ENCODE measurements at places on chromosomes 5 and 9.

- DNase-seq = no peak
Observed at GRCh38 chr5:93612855-93613243, 29.8 kb downstream of the NR2F1 start.

DNA sequence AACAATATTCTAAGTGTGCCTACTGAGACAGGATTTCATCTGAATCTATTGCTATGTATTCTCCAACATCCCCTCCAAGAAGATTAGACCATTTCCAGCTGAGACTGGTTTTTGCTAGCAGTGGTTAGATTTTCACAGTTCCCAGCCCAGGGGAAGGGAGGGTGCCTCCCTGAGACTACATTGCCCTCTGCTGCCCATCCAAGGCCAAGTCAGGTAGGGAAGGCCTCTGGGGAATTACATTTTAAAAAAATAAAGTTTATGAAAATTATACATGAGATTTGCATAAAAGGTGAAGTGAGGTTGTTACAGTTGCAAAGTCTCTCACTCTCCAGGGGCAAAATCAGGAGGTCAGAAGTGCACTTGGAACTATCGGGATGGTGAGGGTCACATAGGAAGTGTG, 28.0 kb upstream of the SYK start:
- no peak for DNase-seq

GRCh38 chr5:126358525-126358924, 64.7 kb upstream of the GRAMD2B start:
- DNase-seq = no peak

- no peak for DNase-seq
Observed at GRCh38 chr5:179998485-179998884, 73.1 kb downstream of the RNF130 start.

DNA sequence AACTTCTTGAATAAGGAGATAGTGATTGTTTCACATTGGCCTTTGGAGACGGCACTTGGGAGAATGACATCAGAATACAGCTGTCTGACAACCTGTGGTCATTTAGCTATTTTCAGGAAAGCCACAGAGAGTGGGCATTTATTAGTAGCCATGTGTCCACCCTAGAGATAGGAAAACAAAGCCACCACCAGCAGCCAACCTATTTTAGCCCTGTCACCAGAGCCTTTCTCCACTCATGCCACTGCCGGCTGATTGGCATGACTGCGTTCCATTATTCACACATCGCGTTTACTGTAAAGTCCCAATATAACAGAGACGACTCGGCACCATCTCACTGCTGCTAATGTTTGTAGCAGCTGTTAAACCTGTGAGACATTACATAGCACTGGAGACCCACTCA, 330.1 kb downstream of the NDUFS4 start:
- DNase-seq = no peak

DNA sequence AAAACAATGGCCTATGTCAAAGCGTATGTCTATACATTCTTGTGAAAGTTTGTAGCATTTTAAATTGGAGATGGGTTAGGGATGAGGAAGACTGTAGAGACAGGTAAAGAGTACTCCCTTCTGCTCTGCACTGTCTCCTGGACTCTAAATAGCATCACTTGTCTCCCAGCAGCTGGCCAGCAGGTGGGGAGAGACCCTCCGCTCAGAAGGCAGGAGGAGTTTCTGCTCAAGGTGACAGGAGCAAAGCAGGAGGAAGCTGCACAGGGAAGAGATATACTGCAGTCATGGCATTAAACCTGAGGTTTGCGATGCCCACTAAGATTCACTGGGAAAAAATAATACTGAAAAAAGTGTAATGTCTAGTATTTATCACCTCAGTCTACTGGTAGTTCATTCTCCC, 10.7 kb upstream of the ASTN2 start:
- no peak for DNase-seq

- DNase-seq = peak; percentile 68
Observed at GRCh38 chr9:35341585-35341984, 148.3 kb upstream of the RUSC2 start.

DNA sequence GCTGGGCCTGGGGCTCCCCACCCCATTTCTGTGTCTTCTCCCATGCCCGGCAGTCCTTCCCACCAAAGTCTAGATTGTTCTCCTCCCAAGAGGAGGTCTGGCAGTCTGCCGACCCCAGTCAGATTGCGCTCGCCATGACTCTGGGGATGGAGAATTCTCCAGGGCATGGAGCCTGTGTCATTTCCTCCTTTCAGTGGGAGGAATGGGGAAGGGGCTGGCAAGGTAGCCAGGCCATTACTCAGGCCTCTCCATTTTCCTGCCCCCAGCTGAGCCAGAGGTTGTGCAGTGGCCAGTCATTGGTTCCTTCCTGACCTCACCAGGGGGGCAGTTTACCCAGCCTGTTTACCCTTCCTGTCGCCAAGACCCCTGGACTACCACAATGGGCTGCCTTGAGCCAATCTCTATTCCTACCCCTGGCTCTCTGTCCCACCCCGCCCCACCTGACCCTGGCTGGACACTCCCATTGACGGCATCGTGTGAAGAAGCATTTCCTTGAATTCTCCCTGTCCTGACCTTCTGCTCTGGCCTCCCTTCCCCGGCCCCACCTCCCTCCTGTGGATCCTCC, 628 bp downstream of the SYNPO start:
- DNase-seq = peak; percentile 50

DNA sequence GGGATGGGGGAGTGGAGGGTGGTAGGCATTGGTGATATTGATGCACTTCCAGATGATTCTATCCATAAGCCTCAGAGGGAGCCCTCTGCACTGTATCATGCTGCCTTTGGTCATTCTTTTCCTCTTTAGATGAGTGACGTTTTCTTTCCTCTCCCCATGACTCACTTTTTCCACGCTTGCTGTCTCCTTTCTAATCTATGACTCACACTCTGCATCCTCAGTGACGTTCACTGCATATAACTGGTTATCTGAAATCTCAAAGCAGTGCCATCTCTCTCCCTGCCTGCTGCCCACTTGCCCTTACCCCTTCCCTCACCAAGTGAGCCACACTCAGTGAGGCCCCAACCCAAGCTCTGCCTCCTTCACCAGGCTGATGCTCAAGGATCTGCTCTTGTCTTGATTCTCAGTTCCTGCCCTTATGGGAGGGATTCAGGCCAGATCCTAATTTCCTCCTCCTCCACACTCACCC, 31.6 kb downstream of the PTGS1 start:
- peak; percentile 91 for DNase-seq

DNA sequence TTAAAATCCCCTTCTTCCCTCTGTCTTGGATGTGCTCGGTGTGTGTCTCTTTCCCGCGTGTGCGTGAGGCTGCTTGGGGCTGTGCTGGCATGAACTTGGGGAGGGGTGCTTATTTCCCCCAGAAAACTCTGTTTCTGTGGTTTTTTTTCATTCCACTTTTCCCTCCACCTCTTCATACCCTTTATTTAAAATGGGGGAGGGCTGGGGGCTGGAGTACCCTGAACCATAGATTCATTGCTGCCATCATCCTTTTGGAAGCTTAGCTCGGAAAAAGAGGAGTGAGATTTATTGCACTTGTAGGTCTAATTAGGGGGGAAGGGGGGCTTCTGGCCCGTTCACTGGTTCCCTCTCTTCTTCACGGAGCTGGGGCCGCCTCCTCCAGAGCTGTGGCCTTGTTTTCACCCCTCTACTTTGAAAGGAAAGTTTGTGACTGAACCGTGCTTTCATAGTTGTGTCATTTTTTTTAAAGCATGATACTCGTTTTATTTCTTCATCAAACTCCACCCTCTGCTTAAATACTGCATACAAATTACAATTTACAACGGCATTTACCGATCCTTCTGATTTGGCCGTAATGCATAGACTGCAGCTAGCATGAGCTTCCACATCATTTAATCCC, 2.9 kb downstream of the NR2F1 start:
- DNase-seq = no peak

GRCh38 chr5:154053468-154053867, 14.7 kb downstream of the MFAP3 start:
- DNase-seq = no peak

DNA sequence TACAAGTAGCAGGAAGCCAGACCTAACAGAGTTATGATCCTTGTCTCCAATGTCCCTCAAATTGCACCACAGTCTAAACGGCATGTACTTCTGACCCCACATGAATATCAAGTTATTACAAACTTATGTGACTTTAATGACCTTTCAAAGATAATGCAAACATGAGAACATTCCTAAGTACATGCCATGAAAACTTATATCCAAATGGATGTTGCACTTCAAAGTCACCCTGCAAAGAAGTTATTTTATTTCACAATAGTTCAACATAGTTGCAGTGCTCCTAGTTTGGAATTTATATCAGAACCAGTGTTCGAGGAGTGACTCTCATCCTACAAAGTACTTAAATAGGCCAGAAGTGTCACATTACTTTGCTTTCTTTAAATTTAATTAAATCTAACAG, 41.2 kb upstream of the ITGA1 start:
- DNase-seq = no peak

DNA sequence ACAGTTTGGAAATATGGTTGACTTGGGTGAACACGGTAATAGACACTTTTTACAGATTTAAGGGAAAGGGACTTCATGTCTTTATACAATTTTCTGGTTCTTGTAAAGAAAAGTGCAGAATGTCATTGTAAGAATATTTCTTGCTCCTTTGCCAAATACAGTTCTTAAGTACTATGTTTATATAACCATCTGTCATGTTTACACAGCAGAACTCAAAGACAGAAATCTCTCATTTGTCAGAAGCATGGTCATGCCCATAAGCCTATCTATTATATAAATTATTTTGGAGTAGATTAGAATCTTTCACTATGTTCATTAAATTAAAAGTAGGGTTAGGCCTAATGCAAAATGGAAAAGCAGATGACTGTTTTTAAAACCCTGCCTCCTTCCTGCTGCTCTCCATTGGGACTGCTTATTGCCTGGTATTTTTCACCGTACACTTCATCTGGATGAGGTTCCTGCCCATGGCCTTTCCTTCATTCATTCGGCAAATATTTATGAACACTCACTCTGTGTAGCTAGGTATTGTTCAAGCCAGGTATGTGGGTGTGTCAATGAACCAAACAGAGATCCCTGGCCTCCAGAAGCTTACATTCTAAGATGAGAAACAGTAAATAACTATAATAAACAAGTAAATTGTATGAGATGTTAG, 558.1 kb downstream of the NR2F1-AS1 start:
- peak; percentile 14 for DNase-seq

DNA sequence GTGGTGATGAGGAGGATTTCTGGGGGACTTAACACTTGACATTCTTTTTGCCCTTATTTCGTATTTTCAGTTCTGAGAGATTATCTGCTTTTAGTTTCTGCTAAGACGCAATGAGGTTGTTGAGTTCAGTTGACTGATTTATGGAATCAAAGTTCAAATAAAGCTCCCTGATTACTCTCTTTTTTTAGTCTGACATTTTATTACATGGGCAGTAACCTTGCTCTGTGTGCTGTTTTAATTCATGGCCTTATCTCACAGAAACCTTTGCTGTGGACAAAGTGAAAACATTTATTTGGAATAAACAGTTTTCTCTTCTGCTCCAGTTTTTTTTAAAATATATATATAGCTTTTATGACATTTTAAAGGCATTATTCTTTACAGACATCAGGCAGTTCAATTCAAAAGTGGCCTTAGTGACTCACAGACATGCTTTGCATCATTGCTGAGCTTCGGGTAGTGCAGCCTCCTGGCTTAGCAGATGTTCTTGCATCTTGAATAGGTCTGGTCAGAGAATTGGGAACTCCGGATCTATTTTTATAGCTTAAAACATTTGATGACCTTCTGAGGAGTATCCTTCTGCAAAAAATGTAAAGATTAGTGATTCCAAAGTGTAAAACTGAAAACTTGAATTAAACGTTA, 162.9 kb downstream of the FAM170A start:
- no peak for DNase-seq

- no peak for DNase-seq
Observed at GRCh38 chr5:154517181-154517580, 39.2 kb upstream of the HAND1 start.

DNA sequence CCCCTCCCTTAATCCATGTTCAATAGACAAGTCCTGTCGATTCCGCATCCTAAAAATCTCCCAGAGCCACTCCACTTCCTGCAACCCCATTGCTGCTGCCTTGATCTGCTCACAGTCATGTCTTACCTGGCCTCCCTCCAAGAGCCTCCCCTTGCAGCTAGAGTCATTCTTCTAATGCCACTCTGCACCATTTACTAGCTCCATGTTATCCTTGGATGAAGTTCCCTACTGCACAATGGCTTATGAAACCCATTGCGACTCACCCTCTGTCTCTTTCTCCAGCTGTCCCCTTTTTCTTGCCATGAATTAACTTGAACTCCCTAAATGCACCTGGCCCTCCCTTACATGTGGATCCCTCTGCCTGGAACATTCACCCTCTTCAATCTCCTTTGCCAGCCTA, 39.5 kb downstream of the MEGF10 start:
- no peak for DNase-seq

DNA sequence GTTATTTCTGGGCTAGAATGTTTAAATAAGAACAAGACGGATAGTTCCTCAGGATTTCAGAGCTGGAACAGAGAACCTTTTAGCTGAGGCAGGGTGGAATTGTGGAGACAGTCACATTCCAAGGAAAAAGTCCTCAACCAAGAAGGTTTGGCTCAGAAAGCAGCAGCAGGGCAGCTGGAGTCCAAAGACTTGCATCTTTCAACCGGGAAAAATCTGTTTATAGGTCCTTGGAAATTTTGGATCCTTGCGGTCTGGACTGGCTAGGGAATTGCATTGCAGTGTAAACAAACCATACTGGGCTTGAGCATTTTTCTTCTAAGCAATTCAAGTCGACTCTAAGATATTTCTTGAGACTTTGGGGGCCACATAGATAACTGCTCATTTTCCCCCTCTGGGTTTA, 40.8 kb upstream of the HMHB1 start:
- no peak for DNase-seq

GRCh38 chr5:170619869-170620268, 116.0 kb downstream of the KCNIP1 start:
- no peak for DNase-seq

GRCh38 chr9:133836818-133837217, 98.7 kb upstream of the SARDH start:
- DNase-seq = no peak

DNA sequence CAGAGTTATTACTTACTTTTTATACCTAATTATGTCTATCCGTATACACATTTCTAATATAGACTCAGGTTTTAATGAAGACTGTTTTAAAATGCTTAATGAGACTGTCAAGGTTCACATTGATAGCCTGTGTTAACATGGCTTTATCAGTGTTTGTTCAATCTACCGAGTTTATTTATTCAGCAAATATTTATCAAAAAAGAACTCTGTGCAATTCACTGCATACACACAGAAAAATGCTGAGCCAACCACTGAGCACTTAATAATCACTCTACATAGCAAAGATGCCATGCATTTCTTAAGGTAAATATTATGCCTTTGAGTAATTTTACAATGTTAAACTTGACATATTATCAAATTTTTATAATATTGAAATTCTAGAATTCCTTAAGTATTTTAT, 428.2 kb downstream of the ANXA1 start:
- no peak for DNase-seq

DNA sequence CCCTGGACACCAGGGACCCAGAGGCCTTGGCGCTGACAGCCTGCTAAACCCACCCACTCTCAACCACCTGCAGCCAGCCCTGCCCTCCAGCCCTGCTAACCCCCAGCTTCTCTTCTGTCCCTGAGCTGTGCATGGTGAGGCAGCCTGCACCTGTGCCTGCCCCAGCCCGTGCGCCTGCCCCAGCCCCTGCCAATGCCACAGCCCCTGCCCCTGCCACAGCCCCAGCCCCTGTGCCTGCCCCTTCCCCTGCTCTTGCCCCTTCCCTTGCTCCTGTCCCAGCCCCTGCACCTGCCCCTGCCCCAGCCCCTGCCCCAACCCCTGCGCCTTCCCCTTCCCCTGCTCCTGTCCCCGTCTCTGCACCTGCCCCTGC, 43.3 kb upstream of the IRX4 start:
- no peak for DNase-seq

- no peak for DNase-seq
Observed at GRCh38 chr9:126423916-126424185, 97.2 kb downstream of the MVB12B start.
